ENCODE measurements at places on chromosomes 3 and 15.

- DNase-seq = peak; percentile 50
Measured at GRCh38 chr3:157542711-157543500, 39.7 kb upstream of the VEPH1 start.

- no peak for DNase-seq
Measured at GRCh38 chr3:43326891-43327581, 40.7 kb downstream of the SNRK start.

DNA sequence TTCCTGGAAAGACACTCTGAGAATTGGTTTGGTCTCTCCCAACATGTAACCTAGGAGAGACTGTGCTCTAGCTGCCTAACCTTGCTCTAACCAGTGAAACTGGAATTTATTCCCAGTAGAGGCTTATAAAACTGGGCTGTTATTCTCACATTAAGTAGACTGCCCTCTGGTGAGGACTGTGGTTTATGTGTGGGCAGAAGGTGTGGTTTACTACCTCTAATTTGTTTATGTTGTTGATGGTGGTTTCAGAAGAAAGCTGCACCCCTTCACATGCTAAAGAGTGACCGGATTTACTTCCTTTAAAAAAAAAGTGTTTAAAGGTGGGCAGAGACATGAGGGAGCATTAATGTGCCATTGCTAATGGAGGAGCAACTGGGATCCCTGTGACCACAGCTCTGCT, 273.2 kb downstream of the MECOM start:
- DNase-seq = peak; percentile 61

DNA sequence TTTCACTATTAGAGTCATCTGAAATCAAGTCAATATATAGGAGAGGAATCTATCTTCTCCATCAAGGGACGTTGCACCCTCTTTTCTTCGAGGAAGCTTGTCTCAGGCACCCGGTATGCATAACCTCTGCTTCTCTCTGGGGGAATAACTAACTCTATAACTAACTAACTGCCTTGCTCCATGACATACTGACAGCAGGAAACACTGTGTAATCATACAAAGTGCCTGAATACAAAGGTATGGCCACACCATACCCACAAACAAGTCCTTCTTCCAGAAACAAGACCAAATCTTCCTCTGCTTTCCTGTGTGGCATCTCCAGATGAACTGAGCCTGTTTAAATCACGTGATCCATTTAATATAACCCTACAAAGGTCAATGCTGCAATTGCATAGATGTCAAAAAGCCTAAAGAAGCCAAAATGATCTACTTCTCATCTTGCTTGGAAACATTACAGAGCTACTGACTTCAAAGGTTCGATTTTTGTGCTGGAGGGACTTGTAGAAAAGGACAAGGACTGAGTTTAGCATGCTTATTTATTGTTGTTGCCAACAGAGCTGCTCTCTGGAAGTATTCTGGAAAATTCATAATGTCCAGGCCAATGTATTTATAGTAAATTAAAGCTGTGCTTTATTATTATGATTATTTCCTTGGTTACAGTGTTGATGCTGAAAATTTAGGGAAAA, 380.5 kb downstream of the FOXP1 start:
- no peak for DNase-seq

DNA sequence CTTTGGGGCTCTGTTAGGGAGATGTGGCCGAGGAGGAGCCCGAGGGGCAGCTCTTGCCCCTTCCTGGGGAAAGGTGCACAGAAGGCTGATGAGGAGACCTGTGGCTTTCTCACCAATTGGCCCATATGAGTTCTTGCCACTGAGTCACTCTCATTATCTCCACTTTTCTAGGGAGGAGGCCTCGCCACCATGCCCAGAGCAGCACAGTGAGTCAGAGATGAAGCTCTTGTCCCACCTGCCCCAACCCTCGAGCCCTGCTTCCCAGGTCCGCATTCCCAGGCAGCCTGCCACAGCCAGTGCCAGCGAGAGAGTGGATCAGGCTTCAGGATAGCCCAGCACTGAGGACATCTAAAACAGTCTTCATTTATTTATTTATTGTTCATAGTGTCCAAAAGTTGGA, 53.5 kb downstream of the AMOTL2 start:
- DNase-seq = peak; percentile 86
